ENCODE measurements at places on chromosomes 3 and 15.

DNA sequence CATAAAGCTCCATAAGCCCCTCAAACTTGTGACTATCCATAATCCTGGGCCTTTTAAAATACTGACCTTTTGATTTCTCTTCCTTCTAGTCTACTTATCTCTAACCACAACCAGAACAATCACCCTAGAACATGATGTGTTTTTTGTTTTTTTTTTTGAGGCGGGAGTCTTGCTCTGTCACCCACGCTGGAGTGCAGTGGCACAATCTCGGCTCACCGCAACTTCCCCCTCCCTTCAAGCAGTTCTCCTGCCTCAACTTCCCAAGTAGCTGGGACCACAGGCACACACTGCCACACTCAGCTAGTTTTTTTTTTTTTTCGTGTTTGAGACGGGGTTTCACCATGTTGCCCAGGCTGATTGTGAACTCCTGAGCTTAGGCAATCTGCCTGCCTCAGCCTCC is 25.1 kb downstream of the VPS39 start:
- no peak for DNase-seq

- DNase-seq: no peak
These were observed 162.2 kb downstream of the PLD1 start for GRCh38 chr3:171648069-171648468.

GRCh38 chr3:139263798-139264197 is 80.0 kb upstream of the MRPS22 start:
- DNase-seq: no peak

DNA sequence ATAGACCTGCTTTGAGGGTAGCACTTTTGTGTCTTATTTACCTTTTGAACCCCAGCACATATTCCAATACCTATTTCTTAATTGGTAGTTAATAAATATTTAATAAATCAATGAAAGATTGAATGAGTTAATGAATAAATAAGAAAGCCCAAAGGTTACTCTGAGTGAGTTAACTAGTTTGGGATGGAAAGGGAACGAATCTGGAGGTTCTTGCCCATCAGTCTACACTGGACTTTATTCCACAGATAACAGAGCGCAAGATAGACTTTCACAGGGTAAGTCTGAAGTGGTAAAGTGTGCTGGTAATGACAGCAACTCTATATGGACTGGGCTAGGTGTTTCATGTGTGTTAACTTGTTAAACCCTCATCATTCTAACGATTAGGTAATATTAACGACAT is 33.1 kb upstream of the MED12L start:
- DNase-seq: no peak

GRCh38 chr3:72660270-72661114 is 187.8 kb downstream of the SHQ1 start:
- DNase-seq: no peak
